ENCODE measurements at places on chromosomes 5 and 9.

DNA sequence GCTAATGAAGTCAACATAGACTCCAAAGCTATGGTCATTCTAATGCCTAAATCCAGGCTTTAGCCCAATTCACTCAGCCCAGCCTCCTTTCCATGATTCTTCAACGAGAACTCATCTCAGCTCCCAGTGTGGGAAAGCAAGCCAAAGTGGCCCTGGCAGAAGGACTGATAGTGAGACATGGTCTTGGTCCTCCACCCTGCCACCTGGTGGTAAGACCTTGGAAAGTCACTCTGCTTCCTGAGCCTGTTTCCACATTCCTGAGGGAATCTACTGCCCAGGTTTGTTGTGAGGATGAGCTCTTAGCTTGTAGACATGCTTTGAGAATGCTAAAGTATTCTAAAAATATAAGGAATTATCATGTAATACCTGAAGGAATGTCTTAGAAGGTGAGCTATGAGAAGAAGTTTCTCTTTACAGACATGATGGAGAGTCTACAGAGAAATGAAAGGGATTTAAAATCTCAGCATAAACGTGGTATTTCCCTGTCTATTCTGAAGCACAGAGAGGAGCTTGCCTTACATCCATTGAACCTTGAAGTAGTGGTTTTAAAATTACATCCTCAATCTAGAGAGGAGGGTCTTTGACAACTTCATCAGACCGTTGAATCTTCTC lies 173.5 kb downstream of the TRIM32 start:
- peak; percentile 24 for DNase-seq

GRCh38 chr9:36677611-36678010 lies 104.9 kb downstream of the MELK start:
- DNase-seq, result no peak

- DNase-seq, result no peak
These were observed 440.3 kb downstream of the PTPRD start for GRCh38 chr9:10172476-10172875.

GRCh38 chr5:21195145-21195544 lies 1207.1 kb upstream of the CDH18 start:
- DNase-seq, result no peak

GRCh38 chr9:14346231-14346791 lies 32.4 kb upstream of the NFIB start:
- no peak for DNase-seq

DNA sequence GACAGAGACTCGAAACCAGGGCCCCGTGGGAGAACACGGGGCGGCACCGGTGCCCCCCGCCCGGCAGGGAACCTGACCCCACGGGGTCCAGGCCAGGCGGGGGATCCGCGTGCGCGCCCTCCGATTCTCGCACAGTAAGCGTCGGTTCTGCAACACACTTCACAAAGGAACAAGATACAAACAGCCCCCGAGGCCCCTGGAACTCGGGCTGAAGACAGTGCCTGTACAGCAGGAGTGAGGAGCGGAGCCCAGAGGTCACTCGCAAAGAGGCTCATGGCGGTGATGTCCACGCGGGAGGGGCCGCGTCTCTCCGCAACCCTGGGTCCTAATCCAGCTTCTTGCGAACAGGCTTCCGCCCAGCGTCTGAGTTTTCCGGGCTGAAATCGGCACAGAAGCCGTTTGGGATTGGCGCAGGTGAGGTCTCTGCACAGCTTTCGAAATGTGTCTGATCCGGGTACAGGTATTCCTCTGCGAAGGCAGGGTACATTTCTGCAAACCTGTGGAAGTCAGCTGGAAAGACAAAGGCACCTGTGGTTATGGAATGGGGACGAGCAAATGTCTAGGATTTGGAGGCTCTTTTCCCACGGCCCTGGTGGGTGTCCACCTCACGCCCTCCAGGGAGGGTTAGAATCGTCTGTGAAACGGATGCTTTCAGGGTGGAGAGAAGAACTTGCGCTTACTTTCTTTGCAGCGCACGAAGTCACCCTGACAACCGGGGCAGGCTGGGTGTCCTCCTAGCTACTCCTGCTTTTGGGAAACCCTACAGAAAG lies 18.3 kb upstream of the SLC6A3 start:
- DNase-seq, result no peak

- no peak for DNase-seq
These were observed 165.8 kb upstream of the WWC1 start for GRCh38 chr5:168125445-168126199.

GRCh38 chr9:99632349-99633038 lies 189.2 kb upstream of the NR4A3 start:
- no peak for DNase-seq

- no peak for DNase-seq
These were observed 26.0 kb upstream of the ASS1 start for GRCh38 chr9:130418776-130419175.

- no peak for DNase-seq
These were observed 143.3 kb upstream of the LMX1B start for GRCh38 chr9:126470241-126470993.

- no peak for DNase-seq
These were observed 94.9 kb downstream of the BASP1 start for GRCh38 chr5:17312358-17312757.

DNA sequence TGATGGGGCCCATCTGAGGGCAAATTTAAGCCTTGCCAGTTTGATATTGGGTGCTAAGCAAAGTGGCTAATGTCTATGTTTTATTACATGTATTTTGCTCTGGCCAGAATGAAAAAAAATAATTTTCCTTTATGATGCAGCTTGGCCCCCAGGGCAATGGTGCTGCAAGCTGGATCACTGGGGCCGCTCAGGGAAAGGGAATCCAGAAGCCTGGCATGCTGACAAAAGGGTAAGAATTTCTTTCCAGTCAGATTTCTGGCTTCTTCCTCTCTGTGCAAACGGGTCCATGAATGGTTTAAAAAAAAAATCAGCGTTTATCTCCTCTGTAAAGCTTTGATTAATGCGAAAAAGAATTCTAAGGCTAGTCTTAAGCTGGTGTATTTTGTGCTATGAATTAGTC lies 138.4 kb downstream of the MAPKAP1 start:
- no peak for DNase-seq

DNA sequence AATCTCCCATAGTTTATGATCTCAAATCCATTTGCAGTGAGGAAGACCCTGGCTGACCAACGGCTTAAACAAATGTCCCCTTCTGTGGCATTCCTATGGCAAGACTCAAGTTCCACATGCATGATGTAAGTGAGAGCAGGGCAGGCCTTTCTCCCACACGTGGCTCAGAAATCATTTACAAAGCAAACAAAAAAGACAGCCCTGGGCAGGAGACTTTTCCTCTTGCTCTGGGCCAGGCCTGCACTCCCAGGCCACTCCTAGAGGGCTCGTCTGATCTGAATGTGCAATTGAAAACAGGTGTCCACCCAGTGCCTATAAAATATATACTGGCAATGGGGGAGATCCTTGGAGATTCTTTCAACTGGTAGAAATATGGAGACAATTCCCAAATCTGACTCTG lies 123.1 kb downstream of the DMRT2 start:
- no peak for DNase-seq

- no peak for DNase-seq
These were observed 1.3 kb upstream of the SH3PXD2B start for GRCh38 chr5:172455511-172456061.

DNA sequence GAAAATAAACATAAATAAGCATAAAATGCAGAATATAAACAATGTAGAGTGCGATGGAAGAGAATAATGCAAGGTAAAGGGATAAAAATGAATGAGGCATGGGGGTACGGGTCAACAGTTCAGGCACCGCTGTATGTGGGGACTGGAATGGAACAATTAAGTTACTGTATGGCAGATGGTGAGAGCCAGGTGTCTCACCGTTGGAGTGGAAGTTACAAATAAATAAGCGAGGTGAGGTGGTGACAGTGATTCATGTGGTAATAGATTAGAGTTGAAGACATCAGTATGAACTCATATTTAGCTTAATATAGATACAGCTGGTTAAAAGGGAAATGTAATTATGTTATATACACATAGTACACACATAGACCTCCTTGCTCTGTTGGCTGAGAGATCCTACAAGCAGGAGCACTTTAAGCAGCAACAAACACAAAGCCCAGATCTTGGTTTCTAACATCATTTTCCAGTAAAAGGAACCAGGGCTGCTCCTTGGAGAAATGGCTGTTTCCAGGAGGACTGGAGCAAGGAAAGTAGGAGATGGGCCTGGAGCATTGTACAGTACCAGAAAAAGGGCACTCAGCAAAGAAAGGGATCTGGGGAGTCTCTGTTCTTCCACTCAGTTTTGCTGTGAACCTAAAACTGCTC lies 2.4 kb upstream of the OMD start:
- DNase-seq, result no peak

DNA sequence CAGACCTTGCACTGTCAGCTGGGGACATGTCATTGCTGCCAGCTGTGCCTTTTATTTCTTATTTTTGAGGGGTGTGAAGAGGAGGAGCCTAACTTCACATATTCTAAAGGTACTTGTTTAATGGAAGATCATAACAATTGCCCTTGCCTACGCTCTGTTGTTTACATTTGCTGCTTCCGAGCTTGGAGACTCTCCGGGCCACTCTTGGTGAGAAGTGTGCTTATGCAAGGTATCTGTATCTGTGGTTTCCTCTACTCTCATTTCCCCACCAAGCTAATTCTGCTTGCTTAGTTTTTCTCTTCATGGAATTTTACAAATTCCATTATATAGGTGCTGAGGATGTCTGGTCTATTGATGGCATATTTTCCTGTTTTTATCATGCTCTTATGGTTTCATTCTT lies 105.3 kb downstream of the RASGRF2 start:
- DNase-seq, result no peak

- DNase-seq, result no peak
These were observed 550.1 kb upstream of the ZNF462 start for GRCh38 chr9:106312906-106313305.

- peak; percentile 17 for DNase-seq
These were observed 1.5 kb downstream of the TLN1 start for GRCh38 chr9:35730486-35730854.

DNA sequence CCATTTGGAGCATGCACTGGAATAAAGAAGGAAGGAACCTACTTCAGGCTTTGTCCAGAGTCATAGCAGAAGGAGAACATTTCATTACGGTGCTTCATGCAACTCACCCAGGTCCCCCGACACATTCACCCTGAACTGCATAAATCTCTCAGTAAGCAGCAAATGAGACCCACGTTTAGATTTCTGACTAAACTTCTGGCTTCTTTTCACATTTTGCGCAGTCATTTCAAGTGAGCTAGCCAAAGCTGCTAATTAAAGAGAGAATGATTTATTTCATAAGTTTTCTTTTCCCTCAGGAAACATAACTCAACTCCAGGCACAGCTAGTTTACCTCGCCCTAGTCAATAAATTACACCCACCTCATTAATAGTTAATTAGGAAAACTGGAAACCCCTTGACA lies 88.6 kb upstream of the GAS1 start:
- no peak for DNase-seq

GRCh38 chr5:122311497-122311960 lies 508 bp upstream of the SNCAIP start:
- DNase-seq, result no peak

GRCh38 chr5:158943569-158943968 lies 156.1 kb downstream of the EBF1 start:
- DNase-seq, result no peak

- no peak for DNase-seq
These were observed 41.8 kb upstream of the FCN2 start for GRCh38 chr9:134838651-134839454.

GRCh38 chr5:86979811-86980411 lies 287.8 kb upstream of the RASA1 start:
- DNase-seq, result no peak

DNA sequence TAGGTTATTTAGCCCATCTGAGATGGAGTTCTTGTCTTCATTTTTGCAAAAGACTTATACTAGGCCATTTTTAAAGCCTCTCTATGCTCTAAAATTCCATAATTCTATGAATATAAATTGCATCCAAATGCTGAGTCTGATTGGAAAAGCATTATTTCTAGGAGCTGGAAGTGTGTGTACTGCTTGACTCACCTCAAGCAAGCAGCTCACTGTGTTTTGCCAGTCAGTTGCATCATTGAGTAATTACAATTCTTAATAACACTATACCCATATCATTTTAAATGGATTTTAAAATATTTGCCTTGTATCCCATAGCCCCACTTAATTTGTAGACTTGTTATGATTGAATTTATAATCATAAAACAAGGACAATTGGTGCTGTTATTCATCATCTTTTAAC lies 161.0 kb downstream of the PAM start:
- DNase-seq, result no peak

GRCh38 chr9:111825468-111826145 lies 30.9 kb upstream of the SHOC1 start:
- DNase-seq, result no peak

DNA sequence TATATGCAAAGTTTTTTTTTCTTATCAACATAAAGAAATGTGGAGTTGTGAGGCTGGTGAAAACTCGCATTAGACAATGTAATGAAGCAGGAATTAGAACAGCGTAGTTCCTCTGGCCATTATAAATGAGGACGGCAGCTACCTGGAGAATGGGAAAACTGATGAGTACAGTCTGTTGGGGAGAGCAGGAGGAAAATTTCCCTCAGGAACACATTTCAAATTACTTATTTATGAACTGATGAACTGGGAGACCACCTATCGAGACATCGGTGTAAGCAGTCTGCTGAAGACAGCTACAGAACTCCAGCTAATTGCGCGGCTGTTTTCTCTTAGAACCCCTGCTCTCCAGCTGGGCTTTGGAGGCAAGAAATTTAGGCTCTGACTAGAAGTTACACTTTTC lies 343.9 kb upstream of the CLINT1 start:
- no peak for DNase-seq

DNA sequence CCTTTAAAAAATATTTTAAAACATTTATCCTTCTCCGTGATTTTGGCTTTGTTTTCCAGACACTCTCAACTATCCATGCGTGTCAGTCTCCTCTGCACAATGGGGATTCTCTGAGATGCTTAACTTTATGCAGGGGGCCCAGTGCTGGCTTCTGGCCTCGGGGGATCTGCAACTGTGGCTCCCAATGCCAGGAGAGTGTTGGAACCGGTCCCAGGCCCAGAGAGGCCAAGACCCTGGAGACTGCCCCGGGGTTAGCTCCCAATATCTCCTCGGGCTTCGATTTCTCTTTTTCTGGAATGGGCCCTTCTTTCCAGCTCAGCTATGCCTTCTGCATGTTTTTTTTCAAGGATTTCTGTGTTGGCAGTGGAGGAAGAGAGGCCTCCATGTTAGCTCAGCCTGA lies 20.1 kb upstream of the SARDH start:
- no peak for DNase-seq

- peak; percentile 22 for DNase-seq
These were observed 54.3 kb downstream of the NUP214 start for GRCh38 chr9:131179561-131180219.

DNA sequence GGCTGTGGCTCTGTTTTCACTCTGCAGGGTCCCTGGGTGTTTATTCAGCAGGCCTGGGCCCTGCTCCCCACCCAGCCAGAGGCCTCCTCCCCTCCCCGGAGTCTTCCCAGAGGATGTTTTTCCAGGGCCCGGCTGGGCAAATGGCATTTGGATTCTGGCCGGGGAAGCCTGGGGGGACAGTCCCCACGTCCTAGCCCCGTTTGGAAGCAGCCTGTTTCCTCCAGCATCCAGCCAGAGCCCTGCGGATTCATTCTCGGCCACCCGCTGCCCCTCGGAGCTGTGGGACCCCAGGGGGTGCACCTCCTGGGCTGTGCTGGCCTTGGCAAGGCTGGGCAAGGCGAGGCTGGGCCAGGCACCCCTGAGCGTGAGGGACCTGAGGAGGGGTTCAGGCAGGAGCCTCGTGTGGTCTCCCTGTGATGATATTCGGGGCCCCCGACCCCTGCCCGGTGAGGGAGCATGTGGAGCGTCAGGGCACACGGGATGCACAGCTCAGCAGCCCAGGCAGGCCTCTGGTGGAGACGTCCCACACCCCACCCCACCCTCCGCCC lies 48.8 kb upstream of the EGFL7 start:
- no peak for DNase-seq

Data from hematopoietic multipotent progenitor cell treated with erythropoietin and hydrocortisone succinate and interleukin-3 and kit ligand, for 17 days (in vitro differentiated cells).